Articular chondrocyte of knee joint (primary cell): ENCODE measurements at places on chromosomes 7 and 10. TPM values are rescaled to one million over a fixed set of nuclear protein-coding genes. Genes with fewer than 3 reads are reported as not detected.

OR13A1 gene
- not detected in 2 replicates for total RNA-seq

LANCL2 gene
- 14.8 and 20.4 TPM in 2 replicates for total RNA-seq

FRA10AC1 gene
- total RNA-seq: 14.0 and 14.4 TPM in 2 replicates

HOXA4 gene
- total RNA-seq: 1.7 and 2.4 TPM in 2 replicates

PRSS37 gene
- total RNA-seq: not detected in 2 replicates

CFAP43 gene
- total RNA-seq: 0.78 and 1.2 TPM in 2 replicates

ADRA2A gene
- 8.9 and 14.6 TPM in 2 replicates for total RNA-seq

TMEM225B gene
- 0.26 and 0.43 TPM in 2 replicates for total RNA-seq

GPR26 gene
- total RNA-seq: not detected in 2 replicates

KLF14 gene
- 0.13 TPM in 1 of 2 replicates, not detected in the other for total RNA-seq

SLC39A12 gene
- total RNA-seq: under 0.01 TPM in 1 of 2 replicates, not detected in the other

PDAP1 gene
- 76.0 and 76.2 TPM in 2 replicates for total RNA-seq

C10orf62 gene
- total RNA-seq: 0.32 and 0.52 TPM in 2 replicates

POLR3A gene
- 18.5 and 24.7 TPM in 2 replicates for total RNA-seq

FRG2B gene
- not detected in 2 replicates for total RNA-seq

FAM131B gene
- total RNA-seq: 0.39 and 0.54 TPM in 2 replicates

PTF1A gene
- not detected in 2 replicates for total RNA-seq

CLCN1 gene
- not detected in 2 replicates for total RNA-seq

ENTPD1 gene
- 0.26 and 0.32 TPM in 2 replicates for total RNA-seq

FZD1 gene
- 12.1 and 12.9 TPM in 2 replicates for total RNA-seq

UTF1 gene
- not detected in 2 replicates for total RNA-seq

ATP5MK gene
- 223 and 321 TPM in 2 replicates for total RNA-seq

HOXA2 gene
- total RNA-seq: 0.76 and 1.6 TPM in 2 replicates

SOSTDC1 gene
- total RNA-seq: not detected in 2 replicates

RBP3 gene
- not detected in 2 replicates for total RNA-seq

CALML5 gene
- total RNA-seq: not detected in 2 replicates

OR2A42 gene
- total RNA-seq: 0.22 and 0.26 TPM in 2 replicates

GOLGA7B gene
- total RNA-seq: 0.11 and 0.26 TPM in 2 replicates

CTAGE15 gene
- total RNA-seq: 1.2 TPM in 1 of 2 replicates, not detected in the other

TFR2 gene
- total RNA-seq: 0.65 TPM in 2 replicates

PIK3AP1 gene
- total RNA-seq: 0.26 and 0.32 TPM in 2 replicates

STEAP2 gene
- 24.8 and 26.7 TPM in 2 replicates for total RNA-seq

CLDN4 gene
- 0.52 and 1.1 TPM in 2 replicates for total RNA-seq

CHST15 gene
- 43.9 and 73.6 TPM in 2 replicates for total RNA-seq

GALNT17 gene
- total RNA-seq: under 0.01 and 0.26 TPM in 2 replicates

ITIH5 gene
- total RNA-seq: 2.5 and 14.4 TPM in 2 replicates

TNRC18 gene
- 64.2 and 80.9 TPM in 2 replicates for total RNA-seq

CHCHD3 gene
- total RNA-seq: 74.5 and 79.2 TPM in 2 replicates

GTF2IRD2 gene
- 11.1 and 15.3 TPM in 2 replicates for total RNA-seq

CLEC2L gene
- not detected in 2 replicates for total RNA-seq

PLCE1 gene
- total RNA-seq: 25.6 and 29.3 TPM in 2 replicates

KCNIP2 gene
- total RNA-seq: 1.0 and 1.1 TPM in 2 replicates

IFIT1B gene
- not detected in 2 replicates for total RNA-seq

NPSR1 gene
- total RNA-seq: not detected in 2 replicates

HELLS gene
- 19.5 and 31.9 TPM in 2 replicates for total RNA-seq

GIMAP6 gene
- total RNA-seq: 0.11 TPM in 1 of 2 replicates, not detected in the other

TEX47 gene
- total RNA-seq: not detected in 2 replicates

RNF148 gene
- total RNA-seq: 0.65 and 0.78 TPM in 2 replicates

KCP gene
- not detected in 2 replicates for total RNA-seq

FOXP2 gene
- total RNA-seq: 10.1 and 17.0 TPM in 2 replicates

RADIL gene
- 1.0 and 1.6 TPM in 2 replicates for total RNA-seq

PAX2 gene
- not detected in 2 replicates for total RNA-seq

GRID2IP gene
- total RNA-seq: under 0.01 and 0.11 TPM in 2 replicates

SRGN gene
- 183 and 191 TPM in 2 replicates for total RNA-seq

PLA2G12B gene
- 0.11 TPM in 1 of 2 replicates, not detected in the other for total RNA-seq

AASS gene
- total RNA-seq: 21.7 and 26.3 TPM in 2 replicates

SLC26A4 gene
- 0.65 and 2.4 TPM in 2 replicates for total RNA-seq
